ENCODE measurements at places on chromosomes 5 and 9. TPM values are rescaled to one million over a fixed set of nuclear protein-coding genes. Genes with fewer than 3 reads are reported as not detected.

GRCh38 chr5:72586788-72587530, 79.7 kb upstream of the ZNF366 start:
- DNase-seq, result no peak

SPEF2 gene
- total RNA-seq, result 20.0 TPM

DNA sequence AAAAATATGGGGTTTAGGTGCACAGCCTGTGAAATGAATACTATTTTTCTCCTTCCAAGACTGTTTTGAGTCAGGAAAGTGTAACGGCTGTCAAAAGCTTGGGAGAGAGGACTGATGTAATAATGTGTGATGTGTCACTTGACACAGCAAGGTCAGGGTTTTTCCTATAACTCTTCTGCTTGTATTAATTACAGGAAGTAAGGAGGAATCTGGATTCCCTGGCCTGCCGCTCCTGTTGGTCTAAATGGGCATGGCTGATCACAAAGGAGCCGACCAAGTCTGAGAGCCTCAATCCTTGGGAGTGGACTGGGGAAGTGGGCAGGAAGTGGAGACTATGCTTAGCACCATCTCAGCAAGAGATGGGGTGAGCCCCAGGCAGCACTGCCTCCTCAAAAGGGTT, 16.7 kb upstream of the SLC28A3 start:
- DNase-seq, result no peak

DNA sequence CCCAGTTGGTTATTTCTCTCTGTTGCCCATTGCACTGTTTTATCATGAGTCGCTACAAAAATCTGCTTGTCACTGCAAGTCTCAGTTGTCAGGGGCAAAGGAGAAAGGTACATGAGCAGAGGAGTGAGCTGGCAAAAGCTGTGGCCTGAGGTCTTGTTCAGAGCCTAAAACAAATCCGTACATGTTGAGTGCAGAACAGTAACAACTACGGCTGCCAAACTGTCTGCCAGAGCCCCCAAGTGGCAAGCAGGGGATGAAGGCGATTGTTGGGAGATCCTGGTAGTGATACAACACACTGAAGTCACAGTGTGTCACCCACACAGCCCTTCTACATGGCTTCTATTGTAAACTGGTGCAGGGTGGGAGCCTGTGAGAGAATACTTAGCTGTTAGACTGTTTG, 50.9 kb downstream of the BRINP1 start:
- no peak for DNase-seq

ZDHHC11 gene
- 25.2 TPM for total RNA-seq

Measured in tongue (tissue), 3 donors.